Prostate gland (tissue), 2 donors: ENCODE measurements at places on chromosomes 3 and 15.

DNA sequence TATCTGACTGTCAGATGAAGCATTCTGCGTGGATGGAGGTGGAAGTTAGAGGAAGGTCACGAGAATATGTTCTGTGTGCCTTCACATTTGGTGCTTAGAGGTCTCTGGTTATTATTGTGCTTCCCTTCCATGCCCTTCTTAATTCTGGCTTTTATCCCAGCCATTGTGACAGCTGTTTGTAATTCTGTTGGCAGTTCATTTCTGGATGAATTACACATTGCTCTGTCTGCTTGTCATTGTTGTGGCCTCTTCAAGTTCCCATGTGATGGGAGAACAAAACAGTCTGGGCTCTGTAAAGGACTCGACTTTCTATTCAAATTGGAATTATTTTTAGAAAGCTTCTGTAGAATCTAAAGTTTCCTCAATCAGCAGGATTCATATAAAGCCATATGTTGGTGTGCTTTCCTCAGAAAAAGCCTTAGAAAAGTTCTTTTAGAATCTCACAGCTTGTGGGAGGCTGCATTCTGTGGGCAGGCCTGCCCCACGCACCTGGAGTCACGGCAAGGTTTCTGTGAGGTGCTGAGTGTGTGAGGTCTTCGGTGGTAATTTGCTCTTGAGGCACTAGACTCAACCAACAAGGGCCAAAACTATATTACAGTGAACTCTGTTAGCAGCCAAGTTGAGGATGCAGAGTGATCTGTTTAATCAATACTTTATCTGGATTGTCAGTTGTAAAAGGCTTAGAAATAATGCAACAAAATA is 397.4 kb upstream of the AZI2 start:
- DNase-seq, result no peak

- no peak for DNase-seq
These were observed 133.5 kb downstream of the WNT7A start for GRCh38 chr3:13746385-13746784.

- no peak for DNase-seq
These were observed 149.2 kb upstream of the SLC24A5 start for GRCh38 chr15:47971637-47972036.

DNA sequence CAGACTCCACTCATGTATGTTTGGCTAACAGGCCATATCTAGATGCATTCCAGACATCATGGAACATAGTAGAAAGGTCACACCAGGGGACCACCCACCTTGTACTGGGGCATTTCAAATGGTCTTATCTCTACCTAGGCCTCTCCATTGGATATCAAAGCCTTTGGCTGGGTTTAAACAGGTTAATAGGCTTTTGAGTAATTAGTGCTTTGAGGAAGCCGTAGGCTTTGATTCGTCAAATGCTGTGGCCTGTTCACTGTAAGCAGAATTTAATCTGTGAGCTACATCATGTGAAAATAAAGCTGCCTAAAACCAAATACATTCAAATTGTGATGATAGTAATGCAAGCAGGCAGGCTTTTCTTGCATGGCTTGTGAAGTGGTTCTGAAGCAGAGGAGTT is 129.5 kb downstream of the ST8SIA2 start:
- DNase-seq, result no peak

DNA sequence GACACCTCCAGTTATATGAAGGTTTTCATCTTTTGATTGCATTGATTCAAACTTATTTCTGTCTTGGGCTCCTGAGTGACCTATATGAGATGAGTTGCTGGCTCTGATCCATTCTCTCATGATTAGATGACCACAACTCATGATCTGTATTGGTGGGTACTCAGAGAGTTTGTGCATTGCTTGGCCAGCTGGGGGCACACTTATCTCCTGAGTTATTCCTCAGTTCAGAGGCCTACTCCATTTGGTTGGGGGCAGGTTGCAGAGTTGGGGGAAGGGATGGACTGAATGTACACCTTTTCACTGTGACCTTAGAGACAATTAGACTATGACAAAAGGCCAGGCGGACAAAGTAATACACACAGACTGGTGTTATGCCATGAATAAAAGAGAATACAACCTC is 166.2 kb upstream of the SEMA6D start:
- no peak for DNase-seq

- peak; percentile 19 for DNase-seq
These were observed 684 bp downstream of the SLTM start for GRCh38 chr15:58932710-58933280.

- no peak for DNase-seq
These were observed 346.2 kb downstream of the IGSF11 start for GRCh38 chr3:118688396-118688884.

DNA sequence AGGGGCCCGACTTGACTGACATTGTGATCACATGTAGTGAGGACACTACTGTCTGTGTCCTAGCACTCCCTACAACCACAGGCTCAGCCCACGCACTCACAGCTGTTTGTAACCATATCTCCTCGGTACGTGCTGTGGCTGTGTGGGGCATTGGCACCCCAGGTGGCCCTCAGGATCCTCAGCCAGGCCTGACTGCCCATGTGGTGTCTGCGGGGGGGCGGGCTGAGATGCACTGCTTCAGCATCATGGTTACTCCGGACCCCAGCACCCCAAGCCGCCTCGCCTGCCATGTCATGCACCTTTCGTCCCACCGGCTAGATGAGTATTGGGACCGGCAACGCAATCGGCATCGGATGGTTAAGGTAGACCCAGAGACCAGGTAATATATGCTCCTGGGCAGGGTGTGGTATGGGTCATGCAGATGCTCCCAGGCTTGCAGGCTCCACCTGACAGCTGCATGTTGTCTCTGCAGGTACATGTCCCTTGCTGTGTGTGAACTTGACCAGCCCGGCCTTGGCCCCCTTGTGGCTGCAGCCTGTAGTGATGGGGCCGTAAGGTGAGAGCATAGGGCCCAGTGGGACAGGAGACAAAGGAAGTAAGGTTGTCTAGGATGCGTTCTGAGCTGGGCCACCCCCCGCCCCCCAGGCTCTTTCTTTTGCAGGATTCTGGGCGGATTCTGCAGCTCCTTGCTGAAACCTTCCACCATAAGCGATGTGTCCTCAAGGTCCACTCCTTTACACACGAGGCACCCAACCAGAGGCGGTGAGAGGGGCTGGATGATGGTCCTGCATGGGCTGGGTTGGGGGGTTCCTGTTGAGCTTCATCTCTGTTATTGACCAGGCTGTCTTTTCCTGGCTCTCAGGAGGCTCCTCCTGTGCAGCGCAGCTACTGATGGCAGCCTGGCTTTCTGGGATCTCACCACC is 4.4 kb downstream of the DALRD3 start:
- DNase-seq, result no peak

GRCh38 chr3:193573403-193574191 is 18.9 kb upstream of the ATP13A4 start:
- no peak for DNase-seq

- DNase-seq, result no peak
These were observed 17.1 kb upstream of the SLC24A5 start for GRCh38 chr15:48103647-48104046.

DNA sequence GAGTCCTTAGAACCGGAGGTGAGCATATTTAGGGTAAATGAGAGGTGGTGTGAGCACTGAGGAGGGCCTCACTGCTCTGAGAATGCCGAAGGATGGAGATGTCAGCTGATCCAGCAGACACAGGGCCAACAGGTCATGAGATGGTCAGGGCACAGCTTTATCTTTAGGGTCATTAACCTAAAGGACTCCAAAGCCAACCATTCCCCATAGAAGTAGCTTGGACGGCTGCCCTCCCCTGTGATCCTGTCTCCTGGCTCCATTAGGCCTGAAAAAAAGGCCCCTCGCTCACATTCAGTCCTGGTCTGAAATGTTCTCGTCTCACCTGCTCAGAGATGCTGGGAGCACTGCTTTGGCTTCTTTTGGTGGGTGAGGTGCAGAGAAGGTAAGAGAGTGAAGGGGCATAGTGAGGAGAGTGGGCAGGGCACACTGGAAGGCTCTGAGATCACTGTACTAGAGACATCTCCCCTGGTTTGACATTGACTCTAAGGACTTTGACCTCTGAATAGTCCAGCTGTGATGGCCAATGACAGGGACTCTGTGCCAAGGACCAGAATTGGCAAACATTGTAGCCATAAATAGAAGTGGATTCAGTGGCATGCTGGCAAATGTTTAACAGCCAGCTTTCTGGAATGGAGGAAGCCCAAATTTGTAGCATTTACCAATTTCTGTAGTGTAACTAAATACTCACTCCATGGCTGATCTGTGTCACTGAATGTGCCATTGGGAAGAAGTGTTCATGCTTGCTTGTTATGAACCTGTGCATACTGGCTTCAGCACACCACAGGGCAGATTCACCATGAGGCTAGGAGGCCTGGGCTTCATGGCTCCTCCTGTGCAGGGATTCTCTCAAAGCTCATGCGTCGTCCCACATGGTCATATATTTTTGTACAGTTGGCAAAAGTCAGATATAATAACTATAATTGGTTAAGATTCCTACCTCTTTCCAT is 76.2 kb upstream of the MRPS22 start:
- DNase-seq, result no peak

- DNase-seq, result no peak
These were observed 136.1 kb upstream of the CNTN4 start for GRCh38 chr3:1962396-1963088.

- no peak for DNase-seq
These were observed 17.6 kb downstream of the GPR87 start for GRCh38 chr3:151299006-151299405.

- no peak for DNase-seq
These were observed 608.4 kb downstream of the CADM2 start for GRCh38 chr3:85567071-85567676.

DNA sequence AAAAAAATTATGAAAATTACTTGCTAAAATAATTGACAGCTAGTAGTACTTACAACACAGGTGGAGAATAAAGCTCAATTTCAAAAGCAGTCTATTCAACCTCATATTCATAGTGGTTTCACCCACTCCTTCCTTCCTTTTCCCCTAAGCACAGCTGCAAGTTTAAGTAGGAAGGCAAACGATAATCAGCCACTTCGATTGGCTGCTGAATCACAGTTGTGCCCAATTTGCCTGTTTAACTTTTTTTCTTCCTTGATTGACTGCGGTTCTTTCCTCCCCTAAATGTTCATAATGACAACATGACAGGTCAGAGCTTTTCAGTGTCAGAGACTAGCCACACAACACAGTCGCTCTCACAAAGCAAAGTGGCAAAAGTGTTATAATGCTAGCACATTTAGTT is 468.0 kb upstream of the GBE1 start:
- no peak for DNase-seq
